NCI-H2107 (cell line): ENCODE measurements at places on chromosomes 2 and 18.
A peak's percentile ranks its signal among the peaks of the same experiment; 100 is the strongest.

DNA sequence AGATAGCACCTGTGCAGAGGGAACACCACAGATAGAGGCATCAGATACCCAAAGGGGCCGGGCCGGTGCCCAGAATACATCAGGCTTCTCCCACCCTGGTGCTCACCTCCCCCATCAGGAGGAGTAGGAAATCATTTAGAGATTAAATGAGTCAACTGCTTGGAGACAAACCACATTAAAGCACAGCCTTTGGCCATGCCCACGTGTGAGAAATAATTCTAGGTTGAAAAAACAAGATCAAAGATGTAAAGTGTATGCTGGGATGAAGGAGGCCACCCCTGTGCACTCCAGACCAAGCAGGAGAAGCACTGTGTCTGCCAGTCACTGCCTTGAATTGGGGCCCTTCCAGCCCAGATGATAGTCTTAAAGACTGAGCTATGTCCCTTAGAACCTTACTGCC lies 152.8 kb upstream of the ACAA2 start:
- DNase-seq: no peak

DNA sequence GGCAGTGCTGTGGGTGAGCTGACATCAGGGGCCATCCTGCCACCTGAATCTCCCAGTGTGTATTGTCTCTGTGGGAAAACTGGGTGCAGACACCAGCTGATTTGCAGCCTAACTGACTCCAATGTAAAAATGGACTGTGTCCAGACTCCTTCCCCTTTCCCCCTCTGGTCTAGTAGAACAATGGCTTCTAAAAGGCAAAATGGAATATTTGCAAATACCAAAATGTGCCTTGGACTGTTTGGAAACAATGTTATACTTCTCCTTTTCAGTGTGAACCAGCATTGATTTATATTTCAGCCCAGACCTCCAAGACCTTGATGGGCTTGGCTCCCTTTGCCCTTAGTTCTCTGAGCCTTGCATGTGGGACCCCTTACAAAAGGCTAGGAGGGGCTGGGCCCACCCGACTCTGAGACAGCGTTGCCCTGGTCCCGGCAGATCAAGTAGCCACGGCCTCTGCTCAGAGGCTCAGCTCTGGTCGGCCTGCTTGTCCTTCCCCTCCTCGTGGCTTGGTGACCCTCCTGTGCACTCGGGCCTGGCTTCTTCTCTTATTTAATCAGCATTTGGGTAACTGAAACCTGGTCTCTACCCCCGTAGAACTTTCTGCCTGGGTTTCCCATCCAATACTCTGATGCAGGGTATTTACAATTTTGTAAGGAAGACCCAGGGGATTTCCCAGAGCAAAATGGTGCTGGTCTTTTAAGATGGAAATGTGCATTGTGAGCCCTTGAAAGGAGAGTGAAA lies 18.0 kb upstream of the ACKR3 start:
- no peak for DNase-seq

DNA sequence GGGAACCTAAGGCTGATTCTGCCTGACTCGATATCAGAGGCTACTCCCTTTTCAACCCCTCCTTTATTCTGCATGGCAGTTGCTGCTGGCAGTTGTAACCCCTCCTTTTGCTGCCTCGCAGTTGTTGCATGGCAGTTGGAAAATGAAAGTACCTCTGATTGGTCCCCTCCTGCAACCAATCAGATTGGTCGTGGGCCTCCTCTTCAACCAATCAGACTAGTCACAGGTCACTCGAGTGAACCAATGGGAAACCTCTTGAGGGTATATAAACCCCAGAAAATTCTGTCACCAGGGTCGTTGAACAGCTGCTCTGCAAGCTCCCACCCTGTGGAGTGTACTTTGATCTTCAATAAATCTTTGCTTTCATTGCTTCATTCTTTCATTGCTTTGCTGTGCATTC lies 294.3 kb upstream of the SLC8A1 start:
- DNase-seq: no peak

GRCh38 chr2:204357286-204357685 lies 188.0 kb upstream of the PARD3B start:
- DNase-seq: no peak

GRCh38 chr2:211599146-211599545 lies 939.5 kb downstream of the ERBB4 start:
- no peak for DNase-seq

GRCh38 chr18:45719106-45719505 lies 4.9 kb upstream of the SLC14A1 start:
- no peak for DNase-seq

GRCh38 chr2:27716301-27717069 lies 52.8 kb downstream of the SLC4A1AP start:
- no peak for DNase-seq

- peak; percentile 52 for DNase-seq
Observed at GRCh38 chr2:61620244-61621159, 82.3 kb upstream of the XPO1 start.

DNA sequence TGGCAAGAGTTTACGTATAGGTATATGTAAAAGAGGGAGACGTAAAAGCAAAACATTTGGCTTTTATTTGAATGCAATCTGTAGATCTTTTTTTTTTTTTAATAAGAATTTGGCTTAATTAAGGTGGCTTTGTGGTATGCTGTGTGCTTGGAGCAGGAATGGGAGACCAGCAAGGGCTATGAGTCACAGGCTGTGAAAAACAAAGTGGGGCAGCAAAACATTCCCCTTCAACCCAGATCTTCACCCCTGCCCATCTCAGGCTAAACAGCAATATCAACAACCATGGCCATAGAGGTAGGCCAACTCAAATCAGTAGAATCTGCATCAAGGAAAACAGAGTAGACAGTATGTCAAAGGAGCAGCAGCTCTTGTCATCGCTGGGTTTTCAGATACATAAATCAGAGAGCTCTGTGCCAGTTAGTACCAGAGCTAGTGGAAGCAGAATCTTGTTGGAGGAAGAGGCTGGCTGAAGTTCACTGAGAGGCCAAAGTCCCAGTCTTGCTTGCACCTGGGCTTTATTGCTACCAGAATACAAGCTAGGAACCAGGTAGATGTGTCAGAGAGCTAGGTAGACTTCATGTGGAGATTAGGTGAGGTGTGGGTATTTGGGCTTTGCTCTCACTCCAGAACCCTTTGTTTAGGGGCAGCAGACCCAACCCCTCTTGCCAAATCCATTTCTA lies 191.5 kb upstream of the FANCL start:
- no peak for DNase-seq

- no peak for DNase-seq
Observed at GRCh38 chr2:160294339-160294803, 94.3 kb upstream of the ITGB6 start.

DNA sequence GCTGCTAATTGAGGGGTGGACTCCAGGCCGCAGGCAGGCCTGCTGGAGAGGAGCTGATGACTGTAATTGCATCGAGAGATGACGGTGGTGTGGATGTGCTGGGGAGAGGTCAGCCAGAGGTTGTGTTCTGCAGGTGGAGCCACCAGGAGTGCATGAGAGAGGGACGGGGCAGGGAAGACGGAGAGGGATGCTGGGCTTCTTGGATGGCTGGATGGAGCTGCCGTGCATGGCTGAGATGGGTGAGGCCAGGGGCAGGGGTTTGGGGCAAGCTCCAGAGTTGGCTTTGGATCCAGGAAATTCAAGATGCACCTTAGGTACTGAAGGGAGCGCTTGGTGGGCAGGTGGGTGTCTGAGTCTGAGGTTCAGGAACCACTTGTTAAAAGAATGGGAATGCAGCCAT lies 77.2 kb downstream of the SH3BP4 start:
- DNase-seq: no peak

DNA sequence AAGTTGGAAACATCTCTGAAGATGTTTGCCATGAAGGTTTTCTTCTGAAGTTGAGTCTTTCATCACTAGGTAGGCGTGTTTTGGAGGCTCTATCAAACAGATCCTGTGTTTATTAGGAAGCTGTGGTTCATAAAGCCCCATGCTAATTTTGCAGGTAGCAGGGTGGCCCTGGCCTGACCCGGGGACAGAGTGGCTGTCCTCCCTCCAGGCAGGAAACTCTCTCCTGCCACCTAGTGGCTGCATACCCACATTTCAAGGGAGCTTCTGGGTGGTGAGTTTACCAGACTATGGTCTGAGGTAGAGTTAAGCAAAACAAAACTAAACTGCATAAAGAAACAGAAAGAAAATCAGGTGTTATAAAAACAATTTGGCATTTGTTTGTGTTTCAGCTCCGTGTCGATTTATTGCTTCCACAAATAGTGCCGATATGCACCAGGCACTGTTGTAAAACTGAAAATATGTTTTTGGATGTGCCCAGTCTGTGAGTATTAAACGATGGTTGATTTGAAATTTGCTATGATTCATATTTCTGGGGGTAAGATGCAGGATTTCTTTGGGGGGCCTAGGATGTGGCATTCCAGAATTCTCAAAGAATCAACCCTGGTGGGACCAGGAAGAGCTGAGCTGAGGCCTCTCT lies 26.0 kb upstream of the IL37 start:
- no peak for DNase-seq

DNA sequence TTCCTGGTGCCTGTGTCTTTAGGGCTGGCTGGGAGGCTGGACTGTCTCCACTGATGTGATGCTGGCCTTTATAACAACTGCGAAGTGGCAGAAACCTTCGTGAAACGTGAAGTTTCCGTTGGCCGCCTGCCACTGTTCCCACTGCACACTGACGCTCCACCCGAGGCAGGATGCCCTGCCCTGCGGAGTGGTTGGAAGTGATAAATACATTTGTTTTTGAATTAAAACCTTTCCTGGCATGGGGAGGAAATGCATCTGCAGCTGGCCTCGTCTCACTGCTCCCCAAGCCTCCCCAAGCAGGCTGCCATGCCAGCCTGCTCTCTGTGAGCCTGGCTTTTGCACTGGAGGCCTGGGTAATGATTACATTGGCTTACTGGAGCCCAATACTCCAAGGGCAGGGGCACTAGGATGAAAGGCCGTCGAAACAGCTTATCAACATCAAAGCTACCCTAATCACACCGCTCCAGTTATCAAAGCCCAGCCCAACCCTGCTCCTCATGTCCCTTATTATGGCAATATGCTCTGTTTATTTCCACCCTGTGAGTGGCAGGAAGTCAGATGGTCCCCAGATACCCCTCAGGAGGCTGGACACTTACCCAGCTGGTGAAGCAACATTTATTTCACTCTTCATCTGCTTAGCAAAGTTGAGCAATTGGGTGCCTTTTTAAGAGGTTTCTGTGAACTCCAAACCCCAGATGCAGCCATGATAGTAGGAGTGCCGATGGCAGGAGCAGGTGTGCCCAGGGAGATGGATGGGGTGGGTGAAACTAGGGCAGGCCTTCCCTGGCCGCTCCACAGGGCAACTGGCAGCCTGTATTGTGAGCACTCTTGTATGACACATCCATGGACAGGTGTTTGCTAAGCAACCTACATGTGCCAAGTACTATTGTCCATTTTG lies 97.4 kb upstream of the ITGA6 start:
- no peak for DNase-seq

GRCh38 chr2:163779970-163780597 lies 44.3 kb upstream of the FIGN start:
- no peak for DNase-seq

- DNase-seq: no peak
Observed at GRCh38 chr2:61210332-61210981, 48.5 kb downstream of the C2orf74 start.

DNA sequence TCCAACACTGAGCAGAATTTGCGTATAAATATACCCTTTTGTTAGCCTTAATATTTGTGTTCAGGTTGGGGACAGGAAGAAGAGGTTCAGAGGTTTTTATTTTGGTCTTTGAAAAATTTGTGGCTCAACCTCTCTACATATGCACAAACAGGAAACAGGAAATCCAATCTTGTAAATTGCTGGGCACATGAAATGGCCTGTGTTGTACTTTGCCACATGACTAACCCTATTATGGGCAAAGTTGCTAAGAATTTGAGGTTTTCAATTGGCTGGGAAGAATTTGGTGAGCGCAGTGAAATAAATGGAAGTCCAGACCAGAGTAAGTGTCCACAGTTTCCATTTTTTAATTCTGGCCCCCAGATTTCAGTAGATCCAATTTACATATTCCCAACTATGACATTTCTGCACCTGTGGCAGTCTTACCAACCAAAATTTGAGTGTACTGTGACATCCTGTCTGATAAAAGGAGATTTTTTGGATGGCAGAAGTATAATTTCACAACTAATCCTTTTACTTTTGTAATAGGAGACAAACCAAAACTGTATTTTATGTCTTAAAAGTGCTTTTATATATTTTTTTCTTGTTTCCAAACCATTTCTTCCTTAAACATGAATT lies 63.6 kb downstream of the COX7A2L start:
- no peak for DNase-seq
